ENCODE measurements at places on chromosomes 1 and 21.

DNA sequence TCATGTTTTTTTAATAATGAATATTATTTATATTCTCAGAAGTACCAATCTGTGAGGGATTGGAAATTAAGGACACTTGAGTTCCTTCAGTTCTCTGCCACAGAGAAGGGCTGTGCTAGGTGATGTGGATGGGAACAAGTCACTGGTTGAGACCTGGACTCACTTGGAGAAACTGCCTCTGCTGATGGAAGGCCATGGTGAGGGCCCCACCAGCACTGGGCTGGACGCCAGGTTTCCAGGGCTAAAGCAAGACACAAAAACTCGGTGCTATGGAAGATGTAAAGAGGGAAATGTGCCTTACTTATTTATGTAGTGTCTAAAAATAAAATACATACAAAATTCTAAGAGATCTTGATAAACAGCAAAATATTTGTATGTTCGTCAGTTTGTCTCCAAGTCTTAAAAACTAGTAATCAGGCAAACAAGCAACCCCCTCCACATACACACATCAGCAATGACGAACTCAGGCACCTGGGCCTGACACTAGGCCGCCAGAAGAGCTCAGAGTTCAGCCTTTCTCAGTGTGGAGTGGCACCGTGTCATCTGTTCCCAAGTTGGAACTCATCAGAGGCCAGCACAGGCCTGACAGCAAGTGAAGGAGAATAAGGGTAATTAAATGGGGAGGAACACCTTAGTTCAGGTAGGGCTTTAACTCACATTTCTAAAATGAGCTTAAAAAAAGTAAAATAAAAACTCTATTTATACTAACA is 19.6 kb downstream of the SIPA1L2 start:
- no peak for DNase-seq

GRCh38 chr1:3060601-3061551 is 8.1 kb upstream of the PRDM16 start:
- no peak for DNase-seq

DNA sequence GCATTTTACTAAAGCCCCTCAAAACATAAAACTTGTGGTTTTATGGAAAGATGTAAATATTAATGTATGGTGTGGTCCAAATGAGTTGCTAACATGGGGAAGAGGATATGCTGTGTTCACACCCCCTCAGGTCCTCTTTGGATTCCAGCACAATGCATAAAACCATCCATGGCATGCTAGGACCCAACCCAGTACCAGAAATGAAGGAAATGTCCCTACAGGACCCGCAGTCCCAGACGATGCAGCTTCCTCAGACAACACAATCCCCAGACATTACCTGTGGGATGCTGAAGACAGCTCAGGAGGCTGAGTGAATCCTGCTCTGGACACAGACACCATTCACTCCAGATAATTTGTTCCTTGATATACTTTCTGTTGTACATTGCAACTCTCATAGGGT is 202.2 kb downstream of the LBR start:
- DNase-seq = no peak

- no peak for DNase-seq
These were observed 241.4 kb downstream of the TOMM20 start for GRCh38 chr1:234887016-234887900.

GRCh38 chr1:232012773-232013386 is 386.3 kb downstream of the DISC1 start:
- no peak for DNase-seq

DNA sequence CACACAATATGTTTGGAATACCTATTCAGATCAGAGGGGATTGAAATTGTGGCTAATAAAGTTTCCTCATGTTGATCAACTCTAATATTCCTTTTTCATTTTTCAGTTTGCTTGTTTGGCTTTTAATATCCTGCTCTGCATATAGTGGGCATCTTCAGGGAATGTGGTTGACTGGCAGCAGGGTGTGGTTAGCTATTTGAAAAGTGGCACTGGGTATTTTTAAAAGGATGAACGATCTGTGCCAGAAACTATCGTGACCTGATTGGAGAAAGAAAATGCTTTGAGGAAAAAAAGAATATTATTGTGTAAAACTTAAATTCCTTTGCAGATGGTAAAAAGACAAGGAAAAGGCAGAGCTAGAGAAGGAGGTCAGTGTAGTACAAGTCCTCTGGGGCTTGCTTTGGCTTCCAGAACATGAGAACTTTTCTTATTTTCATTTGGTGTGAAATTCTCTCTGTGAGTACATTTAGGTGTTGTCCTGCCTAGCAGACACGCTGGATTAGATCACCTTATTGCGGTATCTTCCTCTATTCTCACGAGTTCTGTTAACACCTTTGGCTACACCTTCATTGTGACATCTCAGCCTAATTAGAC is 329.7 kb upstream of the SNX7 start:
- no peak for DNase-seq

DNA sequence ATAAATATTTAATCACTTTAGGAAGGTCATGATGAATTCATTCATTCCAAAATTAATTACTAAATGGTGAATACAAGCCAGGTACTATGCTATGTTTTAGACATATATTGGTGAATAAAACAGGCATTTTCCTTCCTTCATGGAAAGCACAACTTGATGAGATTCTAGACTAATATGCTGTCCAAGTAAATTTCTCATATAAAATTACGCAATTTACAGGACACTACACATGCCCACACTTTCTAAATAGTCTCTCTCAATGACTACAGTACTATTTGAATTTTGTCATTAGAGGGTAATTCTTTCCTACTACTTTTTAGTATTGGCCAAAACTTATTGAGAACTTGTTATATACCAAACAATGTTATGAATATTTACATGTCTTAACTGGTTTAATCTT is 150.6 kb downstream of the CRB1 start:
- DNase-seq = no peak

GRCh38 chr21:40208948-40209345 is 341.7 kb downstream of the PCP4 start:
- no peak for DNase-seq

DNA sequence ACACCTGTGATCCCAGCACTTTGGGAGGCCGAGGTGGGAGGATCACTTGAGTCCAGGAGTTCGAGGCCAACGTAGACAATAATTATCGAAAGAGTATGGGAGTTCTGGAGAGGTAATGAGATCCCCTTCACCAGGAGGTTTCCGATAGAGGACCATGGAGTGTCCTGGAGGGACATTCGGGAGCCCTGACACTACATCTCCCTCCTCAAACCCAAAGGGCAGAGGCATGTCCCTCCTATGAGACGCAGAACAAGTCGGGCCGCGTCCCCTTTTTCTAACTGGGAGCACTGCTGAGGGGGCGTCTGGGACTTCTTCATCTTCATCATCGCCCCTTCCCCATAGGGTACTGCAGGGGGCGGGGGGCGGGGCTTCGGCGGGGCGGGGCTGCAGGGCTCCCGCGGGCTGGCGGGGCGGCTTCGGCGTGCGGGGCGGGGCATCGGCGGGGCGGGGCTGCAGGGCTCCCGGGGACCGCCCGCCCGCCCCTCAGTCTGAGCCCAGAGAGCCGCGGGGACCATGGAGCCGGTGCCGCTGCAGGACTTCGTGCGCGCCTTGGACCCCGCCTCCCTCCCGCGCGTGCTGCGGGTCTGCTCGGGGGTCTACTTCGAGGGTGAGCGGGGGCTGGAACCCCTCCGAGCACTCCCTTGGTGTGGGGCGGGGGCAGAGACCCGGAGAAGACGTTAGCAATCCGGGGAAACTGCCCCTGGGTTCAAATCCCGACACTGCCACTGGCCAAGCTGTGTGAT is at the start of gene THEMIS2:
Gene THEMIS2 (plus strand): TSS at position 486 of the 743 bp plus-strand sequence. CDS start 28 bp downstream, at position 514.
- peak; percentile 51 for DNase-seq

DNA sequence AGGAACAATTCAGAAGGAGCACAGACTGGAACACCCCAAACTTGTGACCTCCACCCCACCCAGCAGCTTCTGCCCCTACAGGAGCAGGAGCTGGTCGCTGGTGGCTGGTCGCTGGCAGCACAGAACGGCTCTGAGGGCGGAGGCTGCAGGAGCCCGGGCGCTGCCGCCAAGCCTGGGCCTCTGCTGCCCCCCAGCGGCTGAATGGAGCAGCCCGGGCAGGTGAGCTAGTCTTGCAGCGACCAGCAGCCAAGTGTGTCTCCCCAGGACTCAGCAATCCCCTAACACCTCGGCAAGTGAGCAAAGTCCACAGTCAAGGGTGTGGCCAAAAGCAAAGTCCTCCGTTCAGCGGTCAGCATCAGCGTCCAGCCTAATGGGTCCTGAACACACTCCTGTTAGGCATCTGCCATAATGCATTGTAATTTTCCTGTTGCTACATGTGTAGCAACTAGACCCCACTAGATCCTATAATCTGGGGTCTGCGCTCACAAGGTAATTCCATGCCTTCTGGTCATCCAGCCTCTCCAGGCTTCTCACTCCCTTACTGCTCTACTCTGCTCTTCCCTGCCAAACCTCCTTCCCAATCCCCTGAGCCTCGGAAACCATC is 12.1 kb upstream of the GJB5 start:
- peak; percentile 69 for DNase-seq

GRCh38 chr1:229325853-229326487 is 16.9 kb downstream of the CCSAP start:
- DNase-seq = no peak
